ENCODE measurements at places on chromosomes 3 and 15.

- peak; percentile 76 for DNase-seq
Measured at GRCh38 chr3:107969994-107970819, 120.6 kb downstream of the CD47 start.

GRCh38 chr3:81764665-81765064 is 3.2 kb upstream of the GBE1 start:
- no peak for DNase-seq

DNA sequence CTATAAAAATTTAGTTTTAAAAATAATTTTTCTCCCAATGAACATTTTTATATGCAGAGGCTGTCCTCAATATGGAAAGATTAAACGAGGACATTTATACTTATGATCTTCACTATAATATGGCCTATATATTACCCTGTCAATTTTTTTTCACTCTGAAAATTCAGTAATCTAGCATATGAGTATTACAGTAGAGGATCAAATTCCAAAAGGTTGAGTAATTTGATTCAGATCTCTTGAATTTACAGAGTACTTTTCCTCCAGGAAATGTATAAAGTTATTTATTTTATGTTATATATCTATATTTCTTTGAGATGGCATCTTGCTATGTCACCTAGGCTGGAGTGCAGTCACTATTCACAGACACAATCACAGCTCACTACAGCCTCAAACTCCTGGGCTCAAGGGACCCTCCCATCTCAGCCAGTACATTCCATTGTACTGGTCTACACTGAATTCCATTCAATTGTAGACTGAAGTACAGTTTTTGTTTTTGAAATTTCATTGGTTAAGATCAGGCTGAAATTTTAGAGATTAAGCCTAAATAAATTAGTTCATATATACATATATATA is 16.3 kb upstream of the TRPM7 start:
- DNase-seq, result no peak

GRCh38 chr3:31908391-31909097 is 72.5 kb downstream of the OSBPL10 start:
- no peak for DNase-seq

DNA sequence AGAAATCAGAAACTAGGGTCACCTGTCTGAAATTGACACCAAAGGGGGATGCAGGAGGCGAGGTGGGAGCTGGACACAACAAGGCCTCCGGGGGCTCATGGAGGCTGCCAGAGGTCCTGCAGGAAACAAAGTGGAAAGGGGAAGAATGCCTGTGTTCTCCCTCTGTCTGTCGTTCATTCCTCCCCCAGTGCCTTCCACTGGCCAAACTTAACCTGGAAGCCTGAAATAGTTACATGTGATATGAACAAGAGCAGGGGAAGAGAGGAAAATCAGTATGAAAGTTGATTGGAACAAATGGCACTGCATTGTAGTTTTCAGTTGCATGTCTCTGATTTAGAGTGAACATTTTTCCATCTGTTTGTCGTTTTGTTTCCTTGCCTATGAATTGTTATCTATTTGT is 502.0 kb upstream of the CFAP20DC start:
- no peak for DNase-seq

DNA sequence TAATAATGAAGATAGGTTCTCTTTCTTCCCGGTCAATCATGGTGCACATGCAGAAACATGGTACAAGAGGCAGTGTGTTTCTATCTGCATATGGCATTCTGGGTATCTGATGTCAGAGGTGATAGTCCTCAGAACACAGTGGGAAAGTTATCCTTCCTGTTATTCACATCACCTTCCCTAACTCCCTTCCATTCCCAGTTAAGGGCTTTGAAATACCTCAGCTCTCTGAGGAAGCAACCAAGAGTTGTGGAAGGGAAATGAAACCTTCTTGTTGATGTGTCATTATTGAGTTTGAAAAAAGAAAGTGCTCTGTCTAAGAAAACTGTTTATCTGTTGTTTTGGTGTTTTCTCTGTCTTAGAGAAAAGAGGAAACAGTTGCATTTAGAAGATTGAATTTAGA is 21.9 kb upstream of the P2RY13 start:
- no peak for DNase-seq
